ENCODE measurements at places on chromosomes 3 and 15.
A peak's percentile ranks its signal among the peaks of the same experiment; 100 is the strongest.

- no peak for DNase-seq
These were observed 35.1 kb downstream of the CYFIP1 start for GRCh38 chr15:22945071-22945470.

DNA sequence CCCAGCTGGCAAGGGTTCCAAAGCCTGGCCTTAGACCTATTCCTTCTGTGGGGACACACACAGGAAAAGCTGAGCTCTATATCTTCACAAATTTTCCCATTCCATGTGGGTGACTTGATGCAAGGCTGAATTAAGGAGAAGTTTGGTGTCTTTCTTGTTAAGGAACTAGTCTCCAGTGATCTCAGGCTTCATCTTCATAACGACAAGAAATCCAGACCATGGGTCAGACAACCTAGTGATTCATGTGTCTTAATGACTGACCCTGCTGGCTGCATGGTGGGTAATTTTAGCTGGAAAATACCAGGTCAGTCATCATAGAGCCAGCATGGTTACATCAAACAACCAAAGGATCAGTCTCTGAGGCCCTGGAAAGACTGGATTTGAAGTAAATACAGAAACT is 112.7 kb upstream of the SLC4A7 start:
- no peak for DNase-seq

DNA sequence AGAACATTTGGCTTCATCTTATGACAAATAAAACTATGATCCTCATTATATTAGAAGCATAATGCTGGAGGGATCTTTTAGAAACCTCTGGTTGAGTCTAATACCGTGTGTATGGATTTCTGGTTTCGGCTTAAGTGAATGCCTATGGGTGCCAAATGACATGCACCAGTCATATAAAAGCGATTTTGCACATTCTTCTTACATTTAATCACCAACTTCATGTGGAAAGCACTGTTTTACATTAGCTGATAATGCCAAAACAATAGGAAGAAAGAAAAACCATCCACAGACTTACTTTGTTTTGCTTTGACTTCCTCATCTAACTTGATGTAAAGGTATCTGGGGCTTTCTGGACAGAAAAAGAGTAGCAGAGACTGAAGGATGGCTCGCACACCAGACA is 20.9 kb downstream of the SLC2A2 start:
- DNase-seq, result no peak

DNA sequence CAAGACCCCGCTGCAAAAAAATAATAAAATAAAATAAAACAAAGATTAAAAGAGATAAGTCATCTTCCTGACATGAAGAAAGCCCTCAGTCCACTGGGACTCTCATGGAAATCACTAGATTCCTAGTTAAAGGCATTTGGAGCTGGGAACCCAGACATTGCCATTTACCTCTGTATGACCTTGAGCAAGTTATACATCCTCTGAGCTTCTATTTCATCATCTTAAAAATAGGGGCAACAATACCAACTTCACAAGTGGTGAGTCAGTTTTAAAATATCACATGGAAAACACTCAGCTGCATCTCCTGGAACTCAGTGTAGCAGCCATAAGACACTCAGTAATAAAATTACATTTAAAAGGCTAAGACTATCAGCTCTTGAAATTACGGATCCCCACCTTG is 334.8 kb downstream of the ERC2 start:
- DNase-seq, result no peak

GRCh38 chr3:81723732-81724313 is 37.6 kb downstream of the GBE1 start:
- DNase-seq, result no peak

DNA sequence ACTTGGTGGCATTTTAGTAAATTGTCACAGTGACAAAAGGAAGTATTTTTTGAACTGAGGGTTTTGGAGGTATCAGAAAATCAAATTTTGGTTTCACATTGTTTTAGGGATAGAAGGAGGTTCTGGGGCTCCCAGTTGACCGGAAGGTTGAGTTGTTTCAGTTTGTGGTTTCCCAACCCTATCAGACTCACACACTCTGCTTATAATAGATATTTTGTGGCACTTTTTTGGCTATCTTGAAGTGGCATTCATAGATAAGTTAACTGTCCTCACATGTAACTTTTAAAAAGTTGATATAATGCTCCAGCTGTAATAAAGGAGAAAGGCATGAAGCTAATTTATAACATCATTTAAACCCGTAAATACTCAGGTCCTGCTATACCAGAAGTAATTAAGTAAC is 12.8 kb downstream of the ARMC8 start:
- no peak for DNase-seq

GRCh38 chr3:56115698-56116097 is 352.6 kb downstream of the ERC2 start:
- no peak for DNase-seq

DNA sequence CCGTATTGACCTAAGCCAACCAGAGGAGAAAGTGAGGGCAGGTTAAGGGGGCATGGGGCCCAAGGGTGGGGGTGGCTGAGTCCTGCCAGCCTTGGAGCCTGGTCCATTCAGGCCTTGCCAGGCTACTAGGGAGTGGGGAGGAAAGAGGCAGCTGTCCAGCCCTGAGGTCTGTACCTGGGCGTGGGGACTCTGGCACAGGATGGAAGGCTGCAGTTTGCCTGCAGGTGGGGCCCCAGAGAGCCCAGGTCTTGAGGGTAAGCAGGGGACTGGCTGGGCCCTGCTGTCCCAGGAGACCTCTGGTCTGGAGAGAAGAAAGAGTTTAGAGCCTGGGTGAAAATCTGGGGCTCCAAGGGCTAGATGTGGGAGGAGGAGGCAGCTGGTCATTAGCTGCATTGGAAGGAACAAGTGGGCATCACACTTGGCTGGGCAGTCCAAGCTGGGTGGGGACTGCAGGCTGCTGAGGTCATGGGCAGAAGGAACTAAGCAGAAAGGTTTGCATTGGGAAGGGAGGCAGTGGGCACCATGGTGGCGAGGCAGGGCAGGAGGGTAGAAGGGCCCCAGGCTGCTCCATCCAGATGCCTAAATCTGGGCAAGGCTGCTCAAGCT is 108.4 kb downstream of the OXNAD1 start:
- no peak for DNase-seq

GRCh38 chr15:29813009-29813408 is 9.3 kb downstream of the TJP1 start:
- no peak for DNase-seq

- DNase-seq, result no peak
These were observed 299.1 kb upstream of the MCTP2 start for GRCh38 chr15:93932164-93932776.

DNA sequence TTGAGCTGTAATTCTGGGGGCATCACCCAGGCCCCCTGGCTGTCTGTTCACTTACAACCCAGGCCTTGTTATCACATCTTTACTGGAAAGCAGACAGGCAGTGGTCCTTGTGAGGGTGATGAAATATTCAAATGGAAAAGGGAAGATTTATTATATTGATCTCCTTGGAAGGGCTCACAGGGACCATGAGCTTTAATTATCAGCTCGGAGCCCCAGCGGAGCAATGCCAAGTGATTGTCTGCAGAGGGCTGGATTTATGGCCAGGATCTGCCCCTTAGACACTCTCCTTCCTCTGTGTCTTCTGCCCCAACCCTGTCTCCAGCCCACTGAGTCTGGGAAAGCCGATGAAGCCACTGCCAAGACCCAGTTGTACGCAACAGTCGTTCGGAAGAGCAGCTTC is 31.9 kb downstream of the CCDC33 start:
- DNase-seq, result no peak

DNA sequence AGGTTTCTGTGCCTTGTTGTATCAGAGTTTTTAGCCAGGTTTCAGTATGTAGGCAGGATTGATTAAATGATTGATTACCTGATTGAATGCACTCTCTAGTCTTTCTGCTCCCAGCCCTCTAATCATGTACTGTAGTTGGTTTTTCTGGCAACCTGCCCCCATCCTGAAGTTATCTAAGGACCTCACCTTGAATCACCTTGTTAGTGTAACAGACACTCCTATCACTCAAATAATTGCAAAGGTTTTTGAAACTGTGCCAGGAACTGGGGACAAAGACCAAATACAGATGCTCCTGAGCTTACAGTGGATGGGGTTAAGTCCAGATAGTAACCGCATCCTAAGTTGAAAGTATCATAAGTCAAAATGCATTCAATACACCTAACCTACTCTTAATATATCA is 141.5 kb upstream of the EIF1B start:
- no peak for DNase-seq

DNA sequence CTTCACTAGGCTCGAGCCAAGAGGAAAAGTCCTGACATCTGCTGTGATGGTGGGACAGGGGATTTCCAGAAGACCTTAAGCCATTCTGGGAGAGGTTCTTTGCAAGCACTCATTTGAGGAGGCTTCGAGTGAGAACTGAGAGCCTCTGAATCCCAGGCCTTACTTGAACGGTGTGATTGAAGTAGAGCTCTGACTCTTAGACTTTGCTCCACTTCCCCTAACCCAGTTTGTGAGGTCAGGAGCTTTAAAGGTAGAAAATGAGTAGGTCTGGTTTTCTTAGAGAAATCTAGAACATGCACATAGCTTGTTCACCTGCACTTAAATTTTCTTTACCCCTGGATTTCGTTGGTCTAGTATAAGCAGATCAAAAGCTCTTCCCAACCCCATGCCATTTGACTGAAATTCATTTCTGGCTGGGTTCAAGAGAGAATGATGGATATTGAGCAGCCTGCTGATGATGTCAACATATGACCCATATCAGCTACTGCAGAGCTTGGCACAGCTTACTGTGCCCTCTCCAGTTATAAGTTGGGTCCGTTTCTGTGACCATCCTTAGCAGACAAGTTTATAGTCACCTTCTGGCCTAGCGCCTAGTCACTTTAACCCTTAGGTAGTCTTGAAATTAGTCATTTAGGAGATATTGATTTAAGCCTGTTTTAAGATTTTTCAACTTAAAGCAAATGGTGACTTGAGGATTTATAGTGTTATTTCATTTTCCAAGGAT is 229.2 kb upstream of the CHRM5 start:
- DNase-seq, result no peak

GRCh38 chr3:128274837-128275236 is 121.6 kb downstream of the EEFSEC start:
- no peak for DNase-seq

DNA sequence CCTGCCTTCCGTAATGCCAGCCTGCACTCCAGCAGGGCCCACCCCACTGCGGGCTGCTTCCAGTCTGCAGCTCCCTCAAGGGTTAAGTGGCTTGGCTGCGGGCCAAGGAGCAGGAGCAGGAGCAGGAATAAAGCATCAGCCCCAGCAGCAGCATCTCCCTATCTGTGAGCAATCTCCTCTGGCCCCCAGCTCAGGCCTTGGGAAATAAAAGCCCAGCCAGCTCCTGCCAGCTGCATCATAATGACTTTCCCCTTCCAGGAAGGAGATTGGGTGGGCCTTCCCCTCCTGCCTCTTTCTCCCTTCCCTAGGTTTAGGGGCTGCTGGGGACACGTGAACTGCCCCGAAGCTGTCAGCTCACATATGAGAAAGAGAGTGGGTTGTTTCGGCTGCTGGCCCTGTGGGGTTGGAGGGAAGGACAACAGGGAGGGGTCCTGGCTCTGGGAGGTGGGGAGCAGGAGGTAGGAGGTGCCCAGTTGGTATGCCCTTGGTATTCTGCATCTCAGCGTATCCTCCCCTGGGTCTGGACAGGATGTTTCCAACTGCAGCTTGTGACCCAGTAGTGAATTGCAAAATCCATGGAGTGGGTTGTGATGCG is 34.6 kb upstream of the FGD5 start:
- no peak for DNase-seq

GRCh38 chr3:179652447-179653095 is at the start of gene USP13:
Gene USP13 (plus strand): TSS chr3:179653040. CDS start chr3:179653226, 186 bp downstream.
- DNase-seq, result peak; percentile 30

DNA sequence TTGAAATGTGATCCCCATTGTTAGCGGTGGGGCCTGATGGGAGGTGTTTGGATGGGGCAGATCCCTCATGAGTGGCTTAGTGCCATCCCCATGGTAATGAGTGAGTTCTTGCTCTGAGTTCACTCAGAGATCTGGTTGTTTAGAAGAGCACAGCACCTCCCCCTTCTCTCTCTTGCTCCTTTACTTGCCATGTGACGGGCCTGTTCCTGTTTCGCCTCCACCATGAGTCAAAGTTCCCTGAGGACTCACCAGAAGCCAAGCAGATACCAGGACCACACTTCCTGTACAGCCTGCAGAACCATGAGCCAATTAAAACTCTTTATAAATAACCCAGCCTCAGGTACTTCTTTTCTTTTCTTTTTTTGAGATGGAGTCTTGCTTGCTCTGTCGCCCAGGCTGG is 46.6 kb downstream of the ANP32A start:
- no peak for DNase-seq

- DNase-seq, result no peak
These were observed 8.5 kb downstream of the ETV5 start for GRCh38 chr3:186100398-186100797.

All from stimulated activated CD8-positive, alpha-beta memory T cell treated with anti-CD3 and anti-CD28 coated beads, Interleukin-12 subunit alpha, Interleukin-12 subunit beta, amount 100 ng/mL, for 1 hour (primary cell).